ENCODE measurements at places on chromosomes 16 and 17.

- no peak for DNase-seq
Measured at GRCh38 chr17:38891441-38891840, 21.6 kb downstream of the LASP1 start.

GRCh38 chr17:54870671-54871175 is 29.9 kb upstream of the TOM1L1 start:
- no peak for DNase-seq

DNA sequence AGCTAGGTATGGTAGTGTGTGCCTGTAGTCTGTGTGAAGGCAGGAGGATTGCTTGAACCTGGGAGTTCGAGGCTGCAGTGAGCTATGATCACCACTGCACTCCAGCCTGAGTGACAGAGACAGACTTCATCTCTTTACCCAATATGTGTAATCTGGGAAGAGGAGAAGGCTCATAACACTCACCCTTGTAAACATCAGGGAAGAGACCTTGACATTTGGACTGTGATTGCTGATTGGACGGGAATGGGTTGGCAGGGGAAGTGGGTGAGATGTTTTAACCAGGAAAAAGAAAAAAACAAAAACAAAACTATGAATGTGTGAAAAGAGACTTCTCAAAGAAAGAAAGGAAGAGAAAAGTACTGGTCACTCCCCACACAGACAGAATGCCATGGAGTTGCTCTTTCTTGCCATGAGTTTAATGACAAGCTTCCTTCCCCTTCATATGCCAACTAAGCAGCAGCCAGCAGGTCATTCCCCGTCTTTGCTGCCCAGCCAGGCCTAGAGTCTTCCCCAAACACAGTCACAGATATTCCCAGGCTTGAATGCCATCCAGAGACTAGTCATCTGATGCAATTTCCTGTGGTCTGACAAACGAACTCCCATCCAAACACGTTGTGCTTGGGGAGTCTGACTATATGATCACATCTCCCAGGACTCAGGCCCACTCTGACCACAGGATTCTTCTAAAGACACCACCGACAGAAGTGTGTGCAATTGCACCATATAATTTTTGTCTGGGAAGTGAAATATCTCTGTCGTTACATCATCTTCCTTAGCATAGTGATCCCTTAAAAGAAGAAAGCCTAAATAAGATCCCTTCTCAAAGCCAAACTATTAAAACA is 3.6 kb upstream of the XAF1 start:
- DNase-seq: no peak

GRCh38 chr17:80646328-80646727 is 101.7 kb downstream of the RPTOR start:
- DNase-seq: no peak

DNA sequence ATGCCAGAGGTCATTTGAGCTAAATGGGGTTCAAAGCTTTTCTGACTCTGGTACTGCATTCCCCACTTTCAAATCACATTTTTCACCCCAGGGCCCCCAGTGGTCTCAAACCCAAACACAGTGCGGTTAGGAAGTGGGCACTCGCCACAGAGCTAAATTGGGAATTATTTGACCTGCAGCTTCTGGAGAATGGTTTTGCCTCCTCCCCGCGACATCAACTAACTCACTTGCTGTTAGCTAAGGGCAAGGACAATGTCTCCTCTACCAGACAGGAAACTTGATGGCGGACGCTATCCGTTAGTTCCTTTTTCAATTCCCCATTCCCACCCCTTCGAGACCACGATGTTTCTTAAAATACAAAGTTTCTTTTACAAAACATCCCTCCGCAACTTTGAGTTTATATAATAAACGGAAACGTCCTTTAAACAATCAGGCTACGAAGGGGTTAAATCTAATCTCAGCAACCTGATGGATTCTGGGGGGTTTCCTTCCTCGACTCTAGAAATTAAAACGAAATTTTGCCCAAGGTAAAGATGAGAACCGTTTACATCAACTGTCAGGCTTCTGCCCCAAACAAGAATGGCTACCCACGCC is 500 bp upstream of the KAT7 start:
- no peak for DNase-seq

DNA sequence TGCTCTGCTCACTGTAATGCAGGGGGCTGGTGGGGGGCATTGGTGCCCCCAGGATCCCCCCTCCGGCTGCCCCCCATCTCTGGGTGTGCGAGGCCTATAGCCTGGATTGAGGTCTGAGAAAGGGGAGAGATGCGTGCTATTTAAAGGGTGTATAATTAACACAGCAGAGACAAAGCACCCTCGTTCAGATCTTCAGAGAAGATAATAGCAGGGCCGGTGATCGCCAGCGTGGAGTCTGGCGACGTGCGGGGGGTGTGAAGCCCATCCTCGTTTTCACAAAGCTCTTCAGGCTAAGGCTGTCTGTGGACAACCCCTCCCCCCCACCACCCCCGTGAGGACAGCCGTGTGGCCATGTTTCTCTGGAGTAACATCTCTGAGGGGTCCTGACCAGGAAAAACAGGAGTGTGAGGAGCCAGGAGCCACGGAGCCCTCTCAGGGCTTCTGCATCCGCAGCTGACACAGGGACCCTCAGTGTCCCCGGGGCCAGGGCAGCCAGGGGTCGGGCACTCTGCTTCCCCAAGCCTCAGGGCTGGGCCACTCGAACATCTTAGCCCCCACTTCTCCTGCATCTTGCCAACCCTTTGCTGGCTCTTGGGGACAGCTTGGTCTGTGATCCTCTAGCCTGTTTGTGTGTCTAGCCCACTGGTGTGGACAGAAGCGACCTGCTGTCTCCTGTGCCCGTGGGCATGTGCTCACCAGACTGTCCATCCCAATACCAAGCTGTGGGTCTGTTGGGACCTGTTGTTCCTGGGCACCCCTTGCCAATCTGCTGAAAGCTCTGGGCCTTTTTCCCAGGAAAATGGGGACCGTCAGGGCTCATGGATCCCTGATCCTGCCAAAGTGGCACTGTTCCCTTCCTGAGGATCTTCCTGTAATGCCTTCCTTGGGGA is 58.9 kb downstream of the BAIAP2 start:
- no peak for DNase-seq

DNA sequence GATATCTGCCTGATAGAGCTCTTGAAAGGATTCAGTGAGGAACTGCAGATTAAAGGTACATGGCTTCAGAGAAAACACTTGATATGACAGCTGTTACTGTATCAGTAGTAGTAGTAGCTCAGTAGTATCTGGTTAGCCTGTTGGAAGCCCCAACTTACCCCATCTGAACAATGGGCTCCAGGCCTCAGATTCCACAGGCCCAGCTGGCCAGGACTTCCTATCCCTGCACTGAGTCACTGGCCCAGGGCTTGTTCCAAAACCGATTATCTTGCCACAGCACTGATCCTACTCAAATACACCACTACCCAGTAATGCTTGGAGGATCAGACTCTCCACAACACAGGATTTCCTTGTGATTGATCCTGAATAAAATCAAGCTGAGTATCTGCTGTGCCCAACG is 32.6 kb downstream of the DCUN1D3 start:
- no peak for DNase-seq

DNA sequence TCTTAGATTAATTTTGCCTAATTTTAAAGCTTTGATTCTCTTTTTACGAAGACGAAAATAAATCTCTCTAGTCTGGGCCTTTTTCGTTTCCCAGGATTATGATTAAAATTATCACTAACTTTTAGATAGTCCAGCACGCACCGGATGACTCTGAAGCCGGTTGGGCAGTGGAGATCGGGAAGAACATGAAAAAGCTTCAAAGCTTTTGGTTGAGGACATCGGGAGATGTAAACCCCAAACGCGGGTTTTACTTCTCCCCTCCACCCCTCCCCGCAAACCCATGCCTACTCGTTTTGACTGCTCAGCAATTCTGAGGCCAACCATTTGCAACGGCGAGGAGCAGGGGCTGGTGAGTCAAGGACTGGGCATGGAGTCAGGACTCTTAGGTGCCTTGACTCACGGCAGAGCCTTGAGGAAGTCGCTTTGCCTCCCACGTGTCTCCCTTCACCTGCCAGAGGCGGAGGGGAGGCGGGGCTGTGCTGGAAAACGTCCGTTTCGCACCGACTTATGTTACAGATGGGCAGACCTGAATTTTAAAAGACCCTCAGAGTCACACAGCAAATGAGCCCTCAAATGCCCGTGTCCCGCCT is 989 bp upstream of the DUSP14 start:
- DNase-seq: peak; percentile 49

GRCh38 chr16:85675251-85675874 is 13.4 kb downstream of the GINS2 start:
- no peak for DNase-seq

GRCh38 chr16:87312008-87312407 is 5.2 kb downstream of the C16orf95 start:
- no peak for DNase-seq

DNA sequence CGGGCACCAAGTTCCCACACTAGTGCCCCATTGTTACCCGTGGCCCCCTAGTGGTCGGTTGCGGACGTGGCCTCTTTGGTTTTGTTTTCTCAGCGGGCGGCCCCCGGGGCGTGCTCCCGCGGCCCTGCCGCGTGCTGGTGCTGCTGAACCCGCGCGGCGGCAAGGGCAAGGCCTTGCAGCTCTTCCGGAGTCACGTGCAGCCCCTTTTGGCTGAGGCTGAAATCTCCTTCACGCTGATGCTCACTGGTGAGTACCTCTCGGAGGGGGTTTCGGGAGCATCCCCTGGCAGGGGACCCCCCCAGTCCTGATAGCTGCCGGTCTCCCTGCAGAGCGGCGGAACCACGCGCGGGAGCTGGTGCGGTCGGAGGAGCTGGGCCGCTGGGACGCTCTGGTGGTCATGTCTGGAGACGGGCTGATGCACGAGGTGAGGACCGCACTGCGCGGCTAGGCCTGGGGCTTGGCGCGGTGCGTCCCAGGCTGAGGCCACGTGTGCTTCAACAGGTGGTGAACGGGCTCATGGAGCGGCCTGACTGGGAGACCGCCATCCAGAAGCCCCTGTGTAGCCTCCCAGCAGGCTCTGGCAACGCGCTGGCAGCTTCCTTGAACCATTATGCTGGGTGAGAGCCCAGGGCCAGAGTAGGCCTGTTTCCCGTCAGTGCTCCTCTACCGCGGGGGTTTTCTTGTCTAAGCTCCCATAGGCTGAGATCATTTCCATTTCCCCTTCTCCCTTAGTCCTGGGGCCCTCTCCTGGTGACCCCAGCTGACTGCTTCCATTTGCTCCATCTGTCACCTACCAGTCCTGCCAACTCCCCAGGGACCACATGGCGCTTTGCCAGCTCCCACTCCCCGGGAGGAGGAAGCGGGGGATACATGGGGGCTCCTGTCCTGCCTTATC is 1.7 kb downstream of the SPHK1 start:
- peak; percentile 72 for DNase-seq

- no peak for DNase-seq
Measured at GRCh38 chr17:57944908-57945307, 10.3 kb downstream of the CUEDC1 start.

DNA sequence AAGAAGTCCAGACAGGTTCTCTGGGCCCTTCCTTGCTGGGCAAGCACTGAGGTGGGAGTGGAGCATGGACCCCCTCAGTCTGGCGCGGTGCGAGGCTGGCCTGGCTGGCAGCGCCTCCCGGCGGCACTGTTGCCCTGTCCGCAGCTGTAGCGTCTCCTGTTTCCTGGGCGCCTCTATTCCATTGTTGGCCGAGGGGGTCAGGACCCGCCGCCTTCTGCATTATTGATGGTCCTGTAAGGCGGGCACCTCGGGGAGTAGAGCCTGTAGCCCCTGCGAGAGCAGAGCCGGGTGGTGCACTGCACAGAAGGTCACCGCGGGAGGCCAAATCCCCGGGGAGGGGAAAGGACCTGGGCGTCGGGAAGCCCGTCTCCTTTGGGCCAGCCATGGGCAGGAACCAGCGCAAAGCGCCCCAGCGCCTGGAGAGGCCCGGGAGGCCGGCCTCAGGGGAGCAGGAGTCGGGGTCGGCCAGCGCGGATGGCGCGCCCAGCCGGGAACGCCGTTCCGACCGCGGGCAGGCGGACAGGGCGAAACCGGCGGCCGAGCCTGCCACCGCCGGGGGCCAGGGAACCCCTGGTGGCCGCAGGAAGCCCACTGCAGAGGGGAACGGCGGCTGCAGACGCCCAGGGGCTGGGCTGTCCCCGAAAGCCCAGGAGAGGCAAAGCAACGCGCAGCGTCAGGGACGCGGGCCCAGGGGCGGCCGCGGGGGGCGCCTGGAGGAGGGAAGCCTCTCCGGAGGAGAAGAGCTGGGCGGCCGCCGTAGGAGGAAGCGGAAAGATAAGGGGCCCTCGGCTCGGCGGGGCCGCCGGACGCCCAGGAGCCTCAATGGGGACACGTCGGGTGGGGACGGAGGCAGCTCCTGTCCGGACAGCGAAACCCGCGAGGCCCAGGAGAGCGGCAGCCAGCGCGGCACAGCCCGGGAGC is at the start of gene MYO15B:
Gene MYO15B, plus strand, starts transcription at position 126 of the 921 bp plus-strand sequence. Its CDS starts 258 bp downstream, at position 384.
- peak; percentile 45 for DNase-seq

GRCh38 chr17:78356101-78356713 is 3.7 kb downstream of the SOCS3 start:
- DNase-seq: peak; percentile 83

GRCh38 chr17:36463916-36464764 is 22.3 kb upstream of the ZNHIT3 start:
- DNase-seq: no peak

GRCh38 chr16:57519796-57520360 is 16.5 kb downstream of the CCDC102A start:
- DNase-seq: peak; percentile 65

GRCh38 chr16:51752438-51752995 is 601.4 kb upstream of the SALL1 start:
- no peak for DNase-seq

- DNase-seq: no peak
Measured at GRCh38 chr16:89378947-89379771, 111.2 kb downstream of the ANKRD11 start.

DNA sequence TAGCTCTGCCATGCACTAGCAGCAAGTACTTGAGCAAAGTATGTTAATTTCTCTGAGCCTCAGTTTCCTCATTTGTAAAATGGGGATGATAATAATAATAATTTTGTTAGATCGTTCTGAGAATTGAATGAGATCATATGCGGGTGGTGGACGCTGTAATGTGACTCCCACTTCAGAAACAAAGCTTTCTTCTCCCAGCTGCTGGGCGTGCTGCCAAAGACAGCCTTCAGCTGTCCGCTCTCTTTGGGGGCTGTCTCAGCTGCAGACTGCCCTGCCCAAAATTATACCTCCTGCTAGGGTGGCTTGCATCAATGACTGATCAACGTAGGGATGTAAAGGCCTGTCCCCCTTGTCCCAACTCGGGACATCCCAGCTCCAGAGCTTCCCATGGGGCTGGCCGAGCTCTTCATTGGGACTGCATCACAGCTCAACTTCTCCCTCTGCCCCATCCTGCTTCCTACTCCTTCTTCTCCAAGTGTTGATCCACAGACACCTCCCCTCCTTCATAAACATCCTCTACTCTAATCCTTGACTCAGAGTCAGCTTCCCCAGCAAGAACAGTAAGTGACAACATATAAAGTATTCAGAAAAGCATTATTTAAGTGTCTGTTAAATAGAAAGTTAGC is 30.7 kb upstream of the CDH5 start:
- DNase-seq: no peak
